ENCODE measurements at places on chromosomes 3 and 15.

DNA sequence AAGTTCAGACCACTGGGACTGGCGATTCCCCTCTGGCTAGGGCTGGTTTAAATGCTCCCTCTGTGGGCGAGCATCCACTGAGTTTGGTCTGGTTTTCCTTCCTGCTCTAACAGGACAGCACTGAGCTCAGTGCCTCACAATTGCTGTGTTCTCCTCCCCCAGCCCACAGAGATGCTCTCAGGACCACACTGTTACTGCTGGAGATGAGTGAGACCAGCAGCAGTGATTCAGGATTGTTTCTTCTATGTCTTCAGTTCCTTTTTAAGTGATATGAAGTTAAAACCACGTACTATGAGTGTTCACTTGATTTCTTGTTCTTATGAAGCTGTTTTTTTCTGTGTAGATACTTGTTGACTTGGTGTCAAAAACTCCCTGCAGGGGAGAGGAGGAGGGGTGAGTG lies 180.4 kb upstream of the COL8A1 start:
- no peak for DNase-seq

- DNase-seq: no peak
These were observed 102.2 kb upstream of the LPP start for GRCh38 chr3:188051801-188052168.

- DNase-seq: no peak
These were observed 5.1 kb downstream of the GPR176 start for GRCh38 chr15:39914977-39915376.

DNA sequence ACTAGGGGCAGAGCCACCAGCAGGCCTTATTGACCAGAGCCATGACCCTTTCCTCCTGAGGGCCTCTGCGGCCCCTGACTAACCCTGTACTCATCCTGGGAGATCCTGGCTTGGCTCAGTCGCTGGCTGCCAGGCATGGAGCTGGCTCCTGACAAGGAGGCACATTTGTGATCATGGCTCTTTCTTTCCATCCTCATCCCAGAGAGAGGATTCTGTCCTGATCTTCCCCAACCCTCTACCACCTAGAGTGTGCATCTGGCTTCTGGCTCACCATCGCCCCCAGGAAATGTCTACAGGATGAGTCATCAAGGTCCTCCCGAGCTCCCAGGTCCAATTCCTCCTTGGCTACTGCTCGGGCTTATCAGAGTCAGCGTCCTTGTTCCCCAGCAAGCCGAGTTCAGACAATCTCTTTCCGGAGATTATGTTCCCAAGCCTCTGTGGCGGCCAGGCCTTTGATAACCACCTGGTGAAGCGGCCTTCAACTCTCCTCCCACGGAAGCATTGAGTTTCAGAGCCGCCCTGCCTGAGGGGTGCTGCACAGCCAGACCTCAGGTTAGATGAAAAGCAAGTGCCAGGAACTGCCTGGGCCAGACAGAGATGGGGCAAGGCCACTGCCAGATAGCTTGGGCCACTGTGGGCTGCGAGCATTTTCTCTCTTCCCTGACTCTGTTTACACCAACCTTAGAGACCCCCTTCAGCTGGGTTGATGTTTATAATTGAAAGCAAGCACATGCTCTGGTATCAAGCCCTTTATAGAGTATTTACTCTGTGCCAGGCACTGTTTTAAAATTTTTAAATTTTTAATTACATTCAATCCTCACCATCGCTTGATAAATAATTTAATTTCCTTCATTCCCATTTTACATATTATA lies 44.3 kb upstream of the MRPS22 start:
- DNase-seq: no peak

GRCh38 chr3:150875548-150875947 lies 29.7 kb downstream of the MINDY4B start:
- DNase-seq: no peak

DNA sequence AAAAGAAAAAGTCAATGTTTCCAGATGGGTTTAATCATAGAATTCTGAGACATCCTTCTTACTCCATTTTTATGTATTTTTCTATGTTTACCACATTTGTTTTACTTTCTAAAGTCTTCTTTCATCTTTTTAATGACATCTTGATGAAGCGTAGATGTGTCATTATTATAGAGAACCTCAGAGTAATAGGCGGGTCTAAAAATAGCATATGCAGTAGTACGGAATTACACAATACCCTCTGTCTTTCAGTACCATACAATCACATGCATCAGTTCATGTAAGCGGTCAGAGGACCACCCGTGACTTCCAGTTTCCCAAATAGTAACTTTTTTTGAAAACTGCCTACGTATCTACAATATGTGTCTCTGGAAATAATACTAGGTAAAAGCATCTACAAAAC lies 224.0 kb downstream of the PLOD2 start:
- DNase-seq: no peak

DNA sequence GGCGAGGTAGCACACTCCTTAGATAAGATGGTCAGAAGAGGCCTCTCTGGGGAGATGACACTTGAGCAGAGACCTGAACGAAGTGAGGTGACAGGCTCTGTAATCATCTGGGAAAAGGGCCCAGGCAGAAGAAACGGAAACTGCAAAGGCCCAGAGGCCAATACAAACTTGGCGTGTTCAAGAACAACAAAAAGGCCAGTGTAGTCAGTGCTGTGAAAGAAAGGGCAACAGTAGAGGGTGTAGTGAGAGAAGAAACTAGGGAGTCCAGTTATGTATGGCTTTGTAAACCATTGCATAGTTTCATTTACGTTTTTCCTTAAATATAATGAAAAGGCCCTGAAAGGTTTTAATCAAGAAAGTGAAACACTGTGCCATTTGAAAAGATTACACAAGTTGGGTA lies 31.8 kb downstream of the PLD1 start:
- no peak for DNase-seq

All from activated naive CD4-positive, alpha-beta T cell (primary cell).